Left renal cortex interstitium (tissue), 4 donors: ENCODE measurements at places on chromosomes 4 and X.

DNA sequence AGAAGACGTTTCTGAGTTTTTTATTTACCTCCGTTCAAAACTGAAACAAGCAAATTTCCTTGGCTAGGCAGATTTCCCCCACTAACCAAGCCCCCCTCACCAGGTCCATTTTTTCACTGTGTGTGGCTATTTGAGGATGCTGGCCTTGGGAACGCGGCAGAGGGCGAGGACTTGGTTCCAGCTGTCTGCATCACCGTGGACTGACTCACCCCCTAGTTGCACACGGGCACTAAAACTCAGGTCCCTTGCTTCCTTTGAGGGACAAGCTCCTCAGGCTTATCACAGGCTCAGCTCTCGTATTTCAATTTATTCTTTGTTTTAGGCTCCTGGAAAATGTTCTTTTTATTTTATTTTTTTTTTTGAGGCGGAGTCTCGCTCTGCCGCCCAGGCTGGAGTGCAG is 8.4 kb upstream of the MTNR1A start:
- DNase-seq: no peak

- DNase-seq: no peak
Measured at GRCh38 chrX:123834116-123834515, 25.7 kb upstream of the XIAP start.

GRCh38 chr4:146486565-146486964 is 35.2 kb downstream of the SLC10A7 start:
- DNase-seq: no peak

DNA sequence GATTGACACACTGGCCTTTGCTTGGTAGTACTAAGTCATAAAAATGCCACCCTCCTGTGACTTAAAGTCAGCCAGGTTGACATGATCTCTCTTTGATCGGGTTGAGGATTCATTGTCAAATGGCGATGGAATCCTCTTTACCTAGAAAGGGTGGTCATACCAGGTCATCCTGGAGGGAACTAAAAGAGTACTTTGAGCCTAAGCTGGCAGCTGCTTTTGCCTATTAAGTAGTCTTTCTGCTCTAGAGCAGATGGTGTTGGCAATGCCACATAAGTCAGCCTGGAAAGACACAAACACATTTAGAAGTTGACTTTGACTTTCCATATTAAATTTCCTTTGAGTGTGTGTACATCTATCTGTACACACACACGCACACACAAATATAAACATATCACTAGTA is 39.2 kb upstream of the C4orf54 start:
- DNase-seq: no peak

GRCh38 chr4:42519803-42520417 is 122.6 kb downstream of the SHISA3 start:
- DNase-seq: peak; percentile 31

- DNase-seq: no peak
Measured at GRCh38 chrX:120021927-120022326, 55.6 kb downstream of the RHOXF2B start.
